ENCODE measurements at places on chromosomes 6 and 20.

GRCh38 chr6:158411998-158412397 lies 99.7 kb downstream of the TULP4 start:
- no peak for DNase-seq

DNA sequence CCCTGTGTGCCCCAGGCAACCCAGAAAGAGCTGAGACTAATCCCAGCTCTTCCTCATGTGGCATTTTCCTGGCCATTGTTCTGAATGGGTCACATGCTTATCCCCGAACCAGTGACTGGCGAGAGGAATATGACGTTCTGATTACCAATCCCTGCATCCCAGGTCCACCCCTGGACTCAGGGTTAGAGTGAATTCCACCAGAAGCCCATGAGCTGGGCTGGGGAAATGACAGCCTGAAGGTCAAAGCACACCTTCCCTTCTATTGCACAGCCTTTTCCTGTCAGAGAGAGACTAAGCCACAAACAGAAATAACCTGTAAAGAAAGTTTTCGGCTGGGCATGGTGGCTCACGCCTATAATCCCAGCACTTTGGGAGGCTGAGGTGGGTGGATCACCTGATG lies 70.9 kb downstream of the ZNF217 start:
- no peak for DNase-seq

DNA sequence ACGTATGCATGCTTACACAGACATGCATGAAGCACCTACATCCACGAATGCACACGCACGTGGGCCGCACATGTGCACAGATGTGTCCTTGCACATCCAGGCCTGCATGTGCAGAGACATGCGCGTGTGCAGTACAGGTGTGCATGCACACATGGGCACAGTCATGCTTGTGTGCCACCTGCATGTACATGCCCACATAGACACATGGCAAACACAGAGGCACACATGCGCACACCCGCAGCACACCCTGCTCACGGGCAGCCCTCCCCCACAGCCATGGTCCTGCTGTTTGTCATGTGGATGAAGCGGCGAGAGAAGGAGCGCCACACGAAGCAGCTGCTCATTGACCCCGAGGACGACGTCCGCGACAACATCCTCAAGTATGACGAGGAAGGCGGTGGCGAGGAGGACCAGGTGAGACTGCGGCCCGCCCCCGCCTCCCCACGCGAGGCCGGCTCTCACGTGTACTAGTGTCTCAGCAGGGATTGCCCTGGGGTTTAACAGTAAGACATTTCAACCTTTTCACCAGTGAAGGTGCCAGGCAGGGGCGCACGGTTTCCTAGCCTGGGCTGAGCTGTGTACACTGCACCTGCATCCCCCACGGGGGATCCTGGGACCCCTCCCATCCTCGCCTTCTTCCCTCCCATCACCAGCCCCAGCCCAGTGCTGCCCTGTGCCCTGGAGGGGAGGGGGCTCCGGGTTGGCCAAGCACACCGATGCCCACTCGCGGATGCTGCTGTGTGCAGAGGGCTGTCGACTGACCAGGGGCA lies 132.8 kb downstream of the TAF4 start:
- DNase-seq: no peak

DNA sequence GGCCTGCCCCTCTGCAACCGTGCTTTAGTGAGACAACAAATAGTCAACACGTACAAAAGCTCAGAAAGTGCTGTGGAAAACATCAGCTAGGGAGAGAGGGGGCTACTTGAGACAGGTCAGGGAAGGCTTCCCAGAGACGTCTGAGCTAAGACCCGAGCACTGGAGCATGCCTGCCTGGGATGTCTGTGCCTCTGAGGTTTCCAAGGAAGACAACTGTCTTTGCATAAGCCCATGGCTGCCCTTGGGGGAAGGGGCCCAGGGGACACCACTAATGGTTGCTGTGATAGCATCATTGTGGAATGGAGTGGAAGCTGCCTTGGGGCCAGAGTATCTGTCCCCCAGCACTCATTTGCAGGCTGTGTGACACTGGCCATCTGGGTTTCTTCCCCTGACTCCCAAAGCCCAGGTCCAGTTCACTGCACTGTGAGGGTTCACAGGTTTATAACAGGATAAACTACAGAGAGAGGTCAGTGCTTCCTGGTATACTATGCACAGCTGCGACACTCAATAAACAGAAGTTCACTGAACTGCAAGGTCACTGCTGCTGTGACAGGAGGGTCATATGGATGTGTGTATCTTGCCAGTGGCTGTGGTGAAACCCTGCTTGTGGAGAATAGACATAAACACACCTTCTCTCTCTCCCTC lies 1.5 kb upstream of the ARFGEF2 start:
- DNase-seq: peak; percentile 42

- no peak for DNase-seq
Measured at GRCh38 chr20:36859700-36860330, 16.1 kb upstream of the TLDC2 start.

DNA sequence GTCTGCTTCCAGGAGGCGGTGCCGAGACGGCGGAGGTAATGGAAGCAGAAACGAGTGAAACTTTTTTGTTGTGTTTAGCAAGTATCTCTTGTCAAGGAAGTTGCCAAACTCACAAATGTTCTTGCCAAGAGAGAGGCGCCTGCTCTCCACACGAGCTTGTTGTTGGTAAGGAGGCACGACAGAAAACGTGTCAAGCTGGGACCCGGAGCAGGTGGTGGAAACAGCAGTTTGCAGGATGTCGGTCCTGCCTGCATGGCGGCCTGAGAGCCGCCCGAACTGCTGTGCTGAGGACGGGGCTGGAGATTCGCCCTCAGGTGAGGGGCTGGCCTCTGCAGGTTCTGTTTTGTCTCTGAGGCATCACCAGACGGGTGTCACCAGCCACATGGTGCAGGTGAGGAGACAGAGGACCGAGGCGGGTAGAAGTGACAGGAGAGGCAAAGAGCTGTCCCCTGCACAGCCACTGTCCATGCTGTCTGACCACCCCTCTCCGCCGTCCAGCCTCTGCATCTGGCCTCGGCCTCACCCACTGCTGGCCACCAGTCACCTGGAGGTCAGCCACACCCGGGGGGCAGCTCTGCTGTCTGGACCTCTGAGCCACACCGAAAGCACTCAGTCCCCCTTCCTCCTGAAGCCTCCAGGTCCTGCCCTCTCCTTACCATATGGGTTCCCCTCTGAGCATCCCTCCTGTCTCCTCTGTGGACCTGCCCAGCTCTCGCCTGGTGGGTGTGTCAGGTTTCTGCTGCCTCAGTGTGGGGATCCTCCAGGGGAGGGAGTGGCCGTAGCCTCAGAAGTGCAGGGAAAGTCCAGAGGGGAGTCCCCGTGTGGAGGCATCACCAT lies 261.5 kb downstream of the TAF4 start:
- no peak for DNase-seq

GRCh38 chr6:18268066-18268465 lies 3.7 kb upstream of the DEK start:
- DNase-seq: no peak

DNA sequence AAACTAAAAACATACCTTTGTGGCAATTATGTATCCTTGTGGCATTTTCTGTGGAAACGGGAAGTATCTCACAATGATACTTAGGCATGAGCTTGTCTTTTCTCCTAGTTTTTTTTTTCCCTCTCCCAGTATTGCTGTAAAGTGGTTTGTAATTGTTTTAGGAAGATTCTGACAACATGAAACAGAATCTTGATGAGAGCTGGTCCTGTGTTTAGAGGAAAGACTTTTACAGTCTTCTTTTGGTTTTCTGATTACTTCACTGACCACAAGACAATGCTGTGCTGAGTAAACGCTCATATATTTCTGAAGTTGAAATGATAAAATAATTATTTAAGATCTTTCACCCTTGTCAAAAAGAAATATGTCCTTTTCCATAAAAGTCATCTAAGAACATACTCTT lies 201.2 kb downstream of the FOXC1 start:
- DNase-seq: no peak

DNA sequence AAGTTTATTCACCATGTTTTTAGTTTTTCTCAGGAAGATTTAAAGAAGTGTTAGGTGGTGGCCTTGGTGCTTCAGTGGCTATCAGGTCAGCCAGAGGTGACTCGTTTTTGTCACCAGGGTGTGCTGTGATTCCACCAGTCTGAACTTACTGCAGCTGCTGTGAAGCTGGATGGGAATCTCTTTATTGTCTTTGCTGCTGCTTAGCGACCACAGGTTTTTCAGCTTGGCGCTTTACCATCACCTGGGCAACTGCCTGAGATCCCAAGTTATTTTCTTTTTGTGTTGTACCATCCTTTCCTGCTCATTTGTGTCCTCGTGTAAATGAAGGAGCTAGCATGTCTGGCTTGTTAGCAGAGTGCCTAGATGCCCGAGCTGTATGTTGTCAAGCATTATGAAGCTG lies 146.9 kb downstream of the MACROD2 start:
- no peak for DNase-seq

GRCh38 chr20:47583551-47583950 lies 81.9 kb downstream of the NCOA3 start:
- no peak for DNase-seq

DNA sequence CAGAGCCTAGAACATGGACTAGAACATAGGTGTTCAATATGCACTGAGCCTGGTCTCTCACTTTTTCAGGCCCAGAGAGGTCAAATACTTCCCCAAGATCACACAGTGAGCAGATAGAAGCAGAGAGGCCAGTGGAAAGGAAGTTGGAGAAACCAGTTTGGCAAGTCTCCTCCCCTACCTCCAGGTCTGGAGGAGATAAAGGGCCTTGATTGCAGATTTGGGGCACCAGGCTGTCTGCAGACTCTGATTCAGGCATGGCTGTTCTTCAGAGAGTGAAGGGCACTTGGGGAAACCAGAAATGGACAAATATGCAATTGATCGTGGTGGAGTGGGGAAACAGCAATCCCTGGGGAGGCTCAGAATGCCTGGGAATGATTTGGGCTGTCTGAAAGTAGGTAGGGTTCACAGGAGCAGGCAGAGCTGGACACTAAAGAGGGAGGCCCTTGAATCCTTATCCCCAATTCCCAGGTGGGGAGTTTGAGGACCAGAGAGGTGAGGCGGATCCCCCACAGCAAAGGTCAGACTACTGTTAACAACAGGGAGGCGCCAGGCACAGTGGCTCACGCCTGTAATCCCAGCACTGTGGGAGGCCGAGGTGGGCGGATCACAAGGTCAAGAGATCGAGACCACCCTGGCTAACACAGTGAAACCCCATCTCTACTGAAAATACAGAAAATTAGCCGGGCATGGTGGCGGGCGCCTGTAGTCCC lies 2.3 kb downstream of the PEDS1 start:
- DNase-seq: no peak

DNA sequence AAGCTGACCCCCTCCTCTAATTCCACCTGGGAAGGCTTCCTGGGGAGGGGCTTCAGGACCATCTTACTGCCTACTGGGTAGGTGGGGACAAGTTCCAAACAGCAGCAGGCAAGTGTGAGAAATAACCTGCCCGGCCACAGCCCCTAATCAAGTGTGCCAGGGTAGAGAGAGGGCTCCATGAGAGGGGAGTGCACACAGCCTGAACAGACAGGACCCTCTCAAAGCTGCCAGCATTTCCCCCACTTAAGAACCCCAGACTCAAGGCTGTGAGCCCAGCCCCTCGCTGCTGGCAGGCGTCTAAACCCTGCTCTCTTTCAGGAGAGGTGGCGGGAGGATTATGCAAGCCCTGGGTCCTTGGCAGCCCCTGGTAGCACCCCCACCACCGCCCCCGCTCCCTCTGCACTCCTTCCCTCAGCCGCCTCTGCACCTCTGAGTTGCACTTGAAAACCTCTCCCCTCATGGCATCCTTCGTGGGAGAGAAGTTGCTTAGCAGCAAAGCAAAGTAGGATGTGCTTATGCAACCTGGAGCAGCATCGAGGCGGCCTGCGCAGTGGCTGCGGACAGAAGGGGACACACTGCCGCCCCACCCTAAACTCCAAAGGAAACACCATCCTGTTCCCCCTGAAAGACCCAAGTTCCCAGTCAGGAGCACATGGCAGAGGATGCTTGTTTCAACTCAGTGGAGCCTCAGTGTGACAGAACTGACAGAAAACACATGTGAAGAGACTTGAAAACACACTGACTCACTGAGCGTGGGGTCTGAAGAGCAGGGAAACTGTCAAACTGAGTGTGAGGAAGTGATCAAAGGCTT lies 10.5 kb downstream of the DDRGK1 start:
- DNase-seq: no peak

- no peak for DNase-seq
Measured at GRCh38 chr20:21183722-21184121, 57.8 kb downstream of the KIZ start.

- no peak for DNase-seq
Measured at GRCh38 chr20:5215672-5216304, 89.0 kb downstream of the CDS2 start.

DNA sequence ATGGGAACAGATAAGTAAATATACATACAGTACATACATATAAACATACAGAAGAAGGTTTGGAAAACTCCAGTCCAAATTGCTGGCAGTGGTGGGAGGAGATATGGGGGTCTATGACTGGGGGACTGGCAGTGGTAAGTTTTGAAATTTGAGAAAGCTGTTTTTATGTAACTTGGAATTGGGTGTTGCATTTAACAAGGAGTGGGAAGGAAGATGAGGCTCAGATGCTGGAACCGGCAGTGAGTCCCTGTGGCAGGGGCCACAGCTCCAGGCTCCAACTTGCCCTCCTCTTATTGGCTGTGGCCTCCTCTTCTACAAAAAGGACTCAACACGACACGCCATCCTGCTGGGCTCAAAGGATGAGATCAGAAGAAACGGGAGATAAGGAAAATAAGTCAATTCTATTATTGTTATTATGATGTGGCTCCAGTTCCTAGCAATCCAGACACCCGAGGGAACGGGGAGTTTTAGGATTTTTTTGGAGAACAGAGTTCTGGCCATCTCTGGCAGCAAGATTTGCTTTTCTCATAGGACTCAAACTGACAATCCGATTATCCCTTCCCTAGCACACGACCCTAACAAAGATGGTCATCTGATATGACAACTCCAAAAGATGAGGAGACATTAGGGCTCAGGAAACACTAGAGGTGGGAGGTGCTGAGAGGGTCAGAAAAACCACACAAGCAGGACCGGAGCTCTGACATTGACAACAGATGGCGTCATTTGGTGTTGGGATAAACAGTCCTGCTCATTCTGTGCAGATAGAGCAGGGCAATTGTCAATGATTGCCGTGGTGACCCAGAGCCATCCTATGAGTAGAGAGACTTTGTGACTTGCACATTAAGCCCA lies 6.0 kb upstream of the TGM2 start:
- no peak for DNase-seq

Data from AML-193 (cell line).